Sigmoid colon (tissue), 7 donors: ENCODE measurements at places on chromosomes 1 and 21.

- H3K4me1 ChIP-seq: peaks cover 8% of the 10 kb centered on the region
- no peaks in the 10 kb centered on the region for H3K36me3 ChIP-seq
- no peak overlapping the region for H3K4me3 ChIP-seq
- H3K27me3 ChIP-seq: no peaks in the 10 kb centered on the region
These were observed 901 bp upstream of the RXFP4 start for GRCh38 chr1:155940482-155940992.

DNA sequence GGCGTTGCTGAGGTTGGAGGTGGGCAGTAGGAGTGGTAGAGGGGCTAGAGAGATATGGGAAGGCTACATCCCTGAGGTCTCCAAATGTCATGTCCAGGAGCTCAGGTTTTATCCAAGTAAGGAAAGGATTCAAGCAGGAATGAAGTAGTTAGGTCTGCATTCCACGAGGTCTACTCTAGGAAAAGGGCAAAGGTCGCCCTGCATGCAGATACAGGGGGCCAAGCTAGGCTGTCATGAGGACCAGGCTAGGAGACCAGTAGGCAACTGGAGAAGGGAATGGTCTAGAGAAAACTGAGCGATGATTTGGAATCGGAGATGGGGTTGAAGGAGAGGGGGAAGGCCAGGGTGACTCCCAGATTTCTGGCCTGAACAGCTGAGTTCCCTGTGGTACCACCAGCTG lies 48.7 kb downstream of the IRF2BP2 start:
- no peaks in the 10 kb centered on the region for H3K36me3 ChIP-seq
- H3K4me1 ChIP-seq: no peaks in the 10 kb centered on the region
- no peaks in the 10 kb centered on the region for H3K27me3 ChIP-seq
- no peak overlapping the region for H3K4me3 ChIP-seq
- DNase-seq: no peak

- no peaks in the 10 kb centered on the region for H3K27me3 ChIP-seq
- H3K4me1 ChIP-seq: no peaks in the 10 kb centered on the region
- no peak overlapping the region for H3K4me3 ChIP-seq
- H3K27ac ChIP-seq: no peak overlapping the region
- DNase-seq: no peak
- H3K36me3 ChIP-seq: no peaks in the 10 kb centered on the region
These were observed 2.5 kb upstream of the CLCA1 start for GRCh38 chr1:86466109-86466844.

DNA sequence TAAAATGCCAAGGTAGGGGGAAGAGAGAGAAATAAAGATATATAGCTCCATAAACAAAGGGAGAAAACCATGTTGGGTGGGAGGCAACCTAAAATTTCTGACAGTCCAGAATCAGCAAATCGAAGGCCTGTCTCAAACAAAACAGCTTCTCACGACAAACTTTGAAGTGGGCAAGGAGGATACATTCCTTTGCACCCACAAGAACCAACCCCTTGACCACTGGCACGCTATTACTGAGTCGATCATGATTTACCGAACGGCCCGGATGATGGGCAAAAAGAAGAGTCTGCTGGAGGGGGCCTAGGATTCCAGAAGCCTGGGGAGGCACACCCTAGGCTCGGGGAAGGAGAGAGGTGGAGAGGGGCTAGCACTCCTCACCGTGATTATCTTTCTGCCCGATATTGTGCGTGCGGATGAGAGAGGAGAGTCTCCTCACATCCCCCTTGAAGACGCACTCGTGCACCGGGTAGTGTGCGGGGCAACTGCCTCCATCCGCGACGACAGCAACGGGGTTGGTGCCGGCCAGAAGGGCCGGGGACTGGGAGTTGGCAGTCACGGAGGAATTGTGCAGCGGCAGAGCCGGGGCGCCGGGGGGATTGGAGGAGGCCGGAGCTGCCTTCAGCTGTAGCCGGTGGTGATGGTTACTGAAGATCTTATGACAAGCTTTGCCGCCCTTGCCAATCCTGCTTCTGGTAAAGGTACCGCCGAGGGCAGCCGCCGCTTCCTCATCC lies 756 bp downstream of the ANKRD13C start:
- H3K36me3 ChIP-seq: no peaks in the 10 kb centered on the region
- no peak for DNase-seq
- H3K27ac ChIP-seq: peak overlapping the region; percentile 92
- H3K4me1 ChIP-seq: no peaks in the 10 kb centered on the region

DNA sequence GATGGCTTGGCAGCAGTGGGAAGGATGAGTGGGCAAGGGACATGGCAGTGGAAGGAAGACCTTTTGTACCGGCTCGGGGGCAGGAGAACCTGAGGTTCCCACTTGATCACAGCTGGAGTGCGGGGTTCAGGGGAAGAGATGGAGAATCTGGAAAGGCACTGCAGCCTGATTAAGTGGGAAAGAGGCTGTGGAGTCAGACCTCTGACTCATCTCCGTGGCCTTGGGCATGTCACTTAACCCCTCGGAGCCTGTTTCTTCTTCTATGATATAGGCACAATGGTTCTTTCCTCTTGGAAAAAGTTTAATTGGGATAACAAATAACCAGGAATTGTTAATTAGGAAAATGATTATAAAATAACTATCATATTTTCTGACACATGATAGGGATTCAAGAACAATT lies 13.1 kb upstream of the TMEM61 start:
- no peaks in the 10 kb centered on the region for H3K4me1 ChIP-seq
- H3K4me3 ChIP-seq: no peak overlapping the region
- H3K27me3 ChIP-seq: peaks cover 9% of the 10 kb centered on the region
- H3K27ac ChIP-seq: no peak overlapping the region
- no peaks in the 10 kb centered on the region for H3K36me3 ChIP-seq

DNA sequence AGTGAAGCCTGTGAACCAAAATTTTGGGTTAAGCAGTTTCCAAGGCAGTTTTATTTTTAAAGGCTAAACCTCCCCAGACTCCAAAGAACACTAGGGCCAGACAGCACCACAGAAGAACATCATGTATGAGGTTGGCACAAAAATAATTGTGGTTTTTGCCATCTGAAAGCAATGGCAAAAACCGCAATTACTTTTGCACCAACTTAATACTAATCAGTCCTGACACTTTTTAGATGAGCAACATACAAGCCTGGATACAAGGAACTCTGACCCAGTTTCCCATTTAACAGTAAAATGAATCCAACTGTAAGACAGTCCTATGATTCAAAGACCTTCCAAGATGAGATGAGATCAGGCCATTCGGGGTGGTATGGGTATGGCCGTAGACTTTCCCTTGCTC lies 46.8 kb downstream of the CNIH3 start:
- H3K27me3 ChIP-seq: no peaks in the 10 kb centered on the region
- no peaks in the 10 kb centered on the region for H3K36me3 ChIP-seq
- no peak overlapping the region for H3K27ac ChIP-seq

DNA sequence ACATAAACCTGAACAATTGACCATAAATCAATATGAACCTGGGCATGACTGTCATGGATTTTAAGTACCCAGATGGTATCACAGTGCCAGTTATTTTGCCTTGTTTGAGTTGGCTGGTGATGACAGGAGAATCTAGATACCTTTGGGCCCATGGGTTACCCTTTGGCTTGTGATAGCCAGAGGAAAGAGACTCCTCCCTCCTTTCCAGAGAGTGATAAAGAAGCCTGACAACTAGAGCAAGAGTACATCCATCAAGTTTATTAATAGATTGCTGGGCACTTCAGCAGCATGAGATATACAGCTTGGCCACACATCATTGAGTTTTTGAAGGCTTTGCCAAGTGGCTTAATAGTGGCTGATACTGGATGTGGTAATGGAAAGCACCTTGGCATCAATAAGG lies 6.6 kb upstream of the FMO3 start:
- DNase-seq: no peak
- no peak overlapping the region for H3K27ac ChIP-seq
- no peaks in the 10 kb centered on the region for H3K36me3 ChIP-seq
- no peak overlapping the region for H3K4me3 ChIP-seq

- DNase-seq: peak; percentile 95
- H3K4me3 ChIP-seq: peak overlapping the region; percentile 48
- no peaks in the 10 kb centered on the region for H3K36me3 ChIP-seq
- H3K4me1 ChIP-seq: no peaks in the 10 kb centered on the region
These were observed 7.4 kb downstream of the SEMA4A start for GRCh38 chr1:156160743-156161171.

GRCh38 chr1:203476216-203476814 lies 709 bp downstream of the PRELP start:
- no peaks in the 10 kb centered on the region for H3K36me3 ChIP-seq
- no peaks in the 10 kb centered on the region for H3K27me3 ChIP-seq
- no peaks in the 10 kb centered on the region for H3K4me1 ChIP-seq

DNA sequence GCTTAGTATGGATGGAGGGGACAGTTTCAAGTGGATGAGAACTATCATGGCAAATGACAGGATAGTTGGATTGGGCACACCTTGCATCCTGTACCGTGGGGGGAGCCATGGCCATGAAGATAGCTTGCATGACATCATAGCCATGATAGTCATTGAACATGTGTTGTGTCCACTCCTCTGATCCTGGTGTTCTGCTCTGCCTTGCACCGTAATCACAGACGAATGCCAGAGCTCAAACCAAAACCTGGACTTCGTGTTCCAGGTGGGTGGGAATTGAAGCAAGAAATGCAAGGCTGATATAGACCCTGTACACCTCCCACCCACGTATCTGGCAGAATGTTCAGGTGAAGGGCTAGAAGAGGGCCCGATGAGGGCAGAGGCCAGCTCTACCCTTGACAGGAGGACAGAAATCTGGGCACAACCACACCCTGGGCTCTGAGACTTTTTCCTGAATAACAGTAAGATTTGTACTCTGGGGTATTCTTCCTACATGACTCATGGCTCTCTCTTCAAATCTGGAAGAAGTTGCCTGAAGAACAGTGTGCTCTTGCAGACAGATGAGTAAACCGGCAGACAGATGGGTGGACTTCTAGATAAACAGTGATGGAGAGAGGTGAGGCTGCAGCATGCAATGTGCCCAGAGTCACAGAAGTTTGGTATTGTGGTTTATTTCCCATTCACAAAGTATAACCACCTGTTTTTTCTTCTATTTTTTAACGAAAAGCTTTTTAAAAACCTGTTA lies 45.0 kb downstream of the KCNJ6 start:
- peaks cover 6% of the 10 kb centered on the region for H3K4me1 ChIP-seq
- H3K4me3 ChIP-seq: no peak overlapping the region
- no peaks in the 10 kb centered on the region for H3K36me3 ChIP-seq
- H3K27me3 ChIP-seq: no peaks in the 10 kb centered on the region
- no peak overlapping the region for H3K27ac ChIP-seq
- DNase-seq: no peak

GRCh38 chr1:11858968-11859871 lies 475 bp upstream of the NPPB start:
- no peak for DNase-seq
- peaks cover 5% of the 10 kb centered on the region for H3K4me1 ChIP-seq
- H3K27ac ChIP-seq: no peak overlapping the region
- H3K4me3 ChIP-seq: no peak overlapping the region
- H3K36me3 ChIP-seq: no peaks in the 10 kb centered on the region
